ENCODE measurements at places on chromosomes 6 and 20. TPM values are rescaled to one million over a fixed set of nuclear protein-coding genes. Genes with fewer than 3 reads are reported as not detected.
A peak's percentile ranks its signal among the peaks of the same experiment; 100 is the strongest.

RAD21L1 gene
- 0.57 TPM for total RNA-seq

DEF6 gene
- 16.5 TPM for total RNA-seq

GCLC gene
- total RNA-seq: 103 TPM

GRCh38 chr6:134757911-134758361 lies 192.0 kb downstream of the ALDH8A1 start:
- DNase-seq: peak; percentile 30

DNA sequence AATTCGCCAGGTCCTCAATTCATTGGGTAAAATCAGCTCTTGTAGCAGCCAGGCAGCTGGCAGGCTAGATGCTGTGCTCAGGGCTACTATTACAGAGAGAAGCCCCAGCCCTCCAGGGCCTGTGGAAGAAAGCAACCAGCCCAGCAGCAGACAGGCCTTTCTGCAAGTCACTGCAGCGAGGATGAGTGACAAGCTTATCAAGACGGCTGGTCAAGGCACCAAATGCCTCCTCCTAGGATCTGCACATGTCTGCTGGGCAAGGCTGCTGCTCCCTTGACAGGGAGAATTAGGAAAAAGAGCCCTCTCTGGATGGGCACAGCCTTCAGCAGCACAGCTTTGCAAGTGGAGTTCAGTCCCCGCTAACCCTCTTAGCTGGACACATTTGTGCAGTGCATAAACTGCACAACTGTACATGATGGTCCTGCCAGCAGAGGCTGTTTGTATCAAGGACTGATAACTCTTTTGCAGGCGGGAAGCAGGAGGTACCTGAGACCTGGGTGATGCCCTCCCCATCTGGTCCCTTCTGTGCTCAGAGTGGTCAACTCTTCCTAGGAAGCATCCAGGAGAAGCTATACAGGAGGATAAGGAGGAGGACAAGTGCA lies 89.9 kb downstream of the CDC5L start:
- no peak for DNase-seq

DNA sequence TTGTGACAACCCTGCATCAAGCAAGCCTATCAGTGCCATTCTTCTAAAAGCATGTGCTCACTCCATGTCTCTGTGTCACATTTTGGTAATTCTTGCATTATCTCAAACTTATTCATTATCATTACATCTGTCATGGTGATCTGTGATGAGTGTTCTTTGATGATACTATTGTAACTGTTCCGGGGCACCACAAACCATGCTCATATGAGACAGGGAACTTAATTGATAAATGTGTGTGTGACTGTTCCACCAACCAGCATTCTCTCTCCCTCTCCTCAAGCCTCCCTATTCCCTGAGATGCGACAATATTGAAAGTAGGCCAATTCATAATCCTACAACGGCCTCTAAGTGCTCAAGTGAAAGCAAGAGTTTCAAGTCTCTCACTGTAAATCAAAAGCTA lies 4.0 kb downstream of the HUS1B start:
- no peak for DNase-seq

- DNase-seq: no peak
Observed at GRCh38 chr6:154197196-154197860, 158.3 kb downstream of the OPRM1 start.

DNA sequence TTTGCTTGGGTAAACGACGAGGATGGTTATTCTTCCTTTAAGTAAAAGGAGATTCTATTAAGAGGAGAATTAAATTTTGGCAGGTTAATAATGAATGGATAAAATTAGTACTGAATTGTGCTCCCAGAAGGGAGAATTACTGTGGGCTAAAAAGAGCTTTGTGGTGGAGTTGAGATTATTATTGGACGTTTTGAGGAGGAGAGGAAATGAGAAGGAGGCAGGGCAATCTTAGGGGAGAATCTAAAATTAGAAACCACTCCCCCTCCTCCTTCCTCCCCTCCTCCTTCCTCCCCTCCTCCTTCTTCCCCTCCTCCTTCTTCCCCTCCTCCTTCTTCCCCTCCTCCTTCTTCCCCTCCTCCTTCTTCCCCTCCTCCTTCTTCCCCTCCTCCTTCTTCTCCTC lies 331.8 kb downstream of the PRL start:
- no peak for DNase-seq

All from Caki2 (cell line).